ENCODE measurements at places on chromosomes 6 and 20.

- no peak for DNase-seq
Measured at GRCh38 chr20:57896017-57896416, 186.2 kb upstream of the PMEPA1 start.

DNA sequence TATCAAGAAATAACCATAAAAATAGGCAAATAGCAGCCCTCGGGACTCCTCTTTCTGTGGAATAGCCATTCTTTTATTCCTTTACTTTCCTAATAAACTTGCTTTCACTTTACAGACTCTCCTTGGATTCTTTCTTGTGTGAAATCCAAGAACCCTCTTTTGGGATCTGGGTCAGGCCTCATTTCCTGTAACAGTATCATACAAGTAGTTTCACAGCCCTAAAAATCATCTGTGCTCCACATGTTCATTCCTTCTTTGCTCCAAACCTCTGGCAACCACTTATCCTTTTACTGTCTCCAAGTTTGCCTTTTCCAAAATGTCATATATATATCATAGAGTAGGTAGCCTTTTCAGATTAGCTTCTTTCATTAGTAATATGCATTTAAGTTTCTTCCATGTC lies 13.5 kb upstream of the NT5E start:
- no peak for DNase-seq

DNA sequence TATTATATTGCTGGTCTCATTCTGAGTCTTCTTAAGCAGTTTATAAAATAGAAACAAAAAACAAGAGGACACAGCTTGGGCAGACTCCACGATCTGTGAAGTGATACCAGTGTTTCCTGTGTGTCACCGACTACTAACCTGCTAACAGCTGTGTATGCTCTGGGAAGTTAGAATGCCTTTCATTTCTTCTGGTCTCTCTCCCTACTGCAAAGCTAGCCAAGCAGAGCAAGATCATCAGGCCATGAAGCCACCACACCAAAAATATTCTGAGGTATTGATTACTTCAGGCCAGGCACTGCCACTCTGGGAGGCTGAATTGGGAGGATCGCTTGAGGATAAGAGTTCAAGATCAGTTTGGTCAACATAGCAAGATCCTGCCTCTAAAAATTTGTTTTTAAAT lies 46.9 kb upstream of the SMIM29 start:
- no peak for DNase-seq

DNA sequence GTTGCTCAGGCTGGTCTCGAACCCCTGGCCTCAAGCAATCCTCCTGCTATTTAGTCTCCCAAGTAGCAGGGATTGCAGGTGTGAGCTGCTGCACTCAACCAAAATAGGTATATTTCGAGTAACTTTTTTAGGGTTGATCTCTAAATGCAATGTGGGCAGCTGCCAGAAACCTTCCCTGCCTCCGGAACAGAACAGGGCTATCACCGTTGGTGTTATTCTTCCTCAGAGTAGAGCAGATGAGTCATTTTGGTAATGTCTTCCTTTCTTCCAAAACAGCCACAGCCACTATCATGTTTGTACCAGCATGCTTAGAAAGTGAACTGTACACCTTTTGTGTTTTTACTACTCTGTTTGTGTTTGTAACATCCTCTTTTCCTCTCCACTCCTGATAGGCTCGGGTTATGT lies 44.1 kb downstream of the SNX9 start:
- no peak for DNase-seq

GRCh38 chr20:24437196-24438082 lies 32.0 kb upstream of the SYNDIG1 start:
- no peak for DNase-seq

DNA sequence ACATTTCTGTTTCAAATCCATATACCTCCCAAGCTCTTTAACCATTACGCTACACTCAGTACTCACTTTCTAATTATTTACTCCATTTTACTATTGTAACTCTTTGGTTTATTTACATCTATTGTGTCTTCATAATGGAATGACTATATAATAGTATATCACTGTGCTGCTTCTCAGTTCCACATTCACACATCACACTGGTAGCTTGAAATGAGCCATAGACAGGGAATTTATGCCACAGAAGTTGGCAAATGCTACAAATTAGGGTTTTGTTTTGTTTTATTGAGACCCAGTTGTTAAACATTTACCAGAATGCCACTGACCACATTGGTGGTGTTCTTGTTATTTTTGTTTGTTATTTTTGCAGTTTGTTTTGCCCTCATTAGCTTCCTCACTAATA lies 213.9 kb downstream of the KCNQ5 start:
- DNase-seq: no peak

- no peak for DNase-seq
Measured at GRCh38 chr6:80268865-80269730, 162.6 kb downstream of the BCKDHB start.

DNA sequence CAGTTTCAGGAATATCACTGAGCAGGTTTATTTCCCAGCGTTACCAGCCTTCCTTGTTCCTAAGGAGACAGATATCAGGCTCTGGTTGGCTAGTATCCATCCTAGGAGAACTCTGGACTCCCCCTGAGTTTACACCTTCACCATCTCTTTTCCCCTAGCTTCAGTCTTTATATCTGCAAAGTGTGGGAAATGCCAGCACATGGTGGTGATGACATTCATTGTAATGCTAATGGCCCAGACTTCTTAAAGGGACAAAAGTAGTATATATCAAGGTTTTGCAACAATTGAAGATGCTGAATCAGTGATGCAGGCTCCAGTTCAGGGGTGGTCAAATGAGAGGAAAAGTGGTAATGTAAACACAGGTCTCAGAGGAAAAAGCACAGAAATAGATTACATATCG lies 224.3 kb upstream of the SYNDIG1 start:
- no peak for DNase-seq

DNA sequence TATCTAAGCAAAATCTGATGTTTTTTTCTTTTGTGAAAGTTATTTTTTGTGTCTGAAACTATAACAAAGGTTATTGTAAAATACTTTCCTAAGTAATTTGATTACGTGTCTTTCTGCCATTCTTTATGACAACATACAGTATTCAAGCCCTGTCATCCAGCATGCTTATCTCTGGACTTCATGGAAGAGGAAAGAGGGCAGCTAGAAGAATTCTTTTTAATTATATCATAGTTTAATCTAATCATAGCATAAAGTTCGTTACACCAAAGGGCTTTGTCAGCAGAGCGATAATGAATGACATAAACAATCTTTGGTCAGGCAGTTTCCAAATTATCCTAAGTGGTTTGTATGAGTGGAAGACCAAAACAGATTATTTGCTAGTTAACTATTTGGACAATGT lies 3.5 kb downstream of the ENPP3 start:
- no peak for DNase-seq

GRCh38 chr6:67680297-67680932 lies 954.7 kb upstream of the ADGRB3 start:
- no peak for DNase-seq

DNA sequence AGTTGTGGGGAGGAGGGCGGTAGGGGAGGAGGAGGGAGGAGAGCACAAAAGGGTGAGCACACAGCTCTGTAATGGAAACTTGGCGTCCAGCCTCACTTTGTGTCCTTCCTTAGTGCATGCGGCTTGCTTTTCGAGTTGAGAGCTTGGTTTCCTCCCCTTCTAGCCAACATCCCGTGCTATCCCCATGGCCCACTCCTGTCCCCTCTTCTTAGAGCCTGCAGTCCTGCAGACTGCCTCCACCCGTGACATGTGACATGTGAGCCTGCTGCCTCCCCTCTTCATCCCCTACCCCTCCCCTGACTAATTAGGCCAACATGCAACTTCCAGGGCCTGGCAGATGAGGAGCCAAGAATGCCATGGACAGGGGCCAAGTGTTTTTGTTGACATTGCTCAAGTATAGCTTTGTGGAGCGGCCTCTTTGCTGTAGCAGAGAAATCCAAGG lies 63.2 kb downstream of the SLC24A3 start:
- no peak for DNase-seq

DNA sequence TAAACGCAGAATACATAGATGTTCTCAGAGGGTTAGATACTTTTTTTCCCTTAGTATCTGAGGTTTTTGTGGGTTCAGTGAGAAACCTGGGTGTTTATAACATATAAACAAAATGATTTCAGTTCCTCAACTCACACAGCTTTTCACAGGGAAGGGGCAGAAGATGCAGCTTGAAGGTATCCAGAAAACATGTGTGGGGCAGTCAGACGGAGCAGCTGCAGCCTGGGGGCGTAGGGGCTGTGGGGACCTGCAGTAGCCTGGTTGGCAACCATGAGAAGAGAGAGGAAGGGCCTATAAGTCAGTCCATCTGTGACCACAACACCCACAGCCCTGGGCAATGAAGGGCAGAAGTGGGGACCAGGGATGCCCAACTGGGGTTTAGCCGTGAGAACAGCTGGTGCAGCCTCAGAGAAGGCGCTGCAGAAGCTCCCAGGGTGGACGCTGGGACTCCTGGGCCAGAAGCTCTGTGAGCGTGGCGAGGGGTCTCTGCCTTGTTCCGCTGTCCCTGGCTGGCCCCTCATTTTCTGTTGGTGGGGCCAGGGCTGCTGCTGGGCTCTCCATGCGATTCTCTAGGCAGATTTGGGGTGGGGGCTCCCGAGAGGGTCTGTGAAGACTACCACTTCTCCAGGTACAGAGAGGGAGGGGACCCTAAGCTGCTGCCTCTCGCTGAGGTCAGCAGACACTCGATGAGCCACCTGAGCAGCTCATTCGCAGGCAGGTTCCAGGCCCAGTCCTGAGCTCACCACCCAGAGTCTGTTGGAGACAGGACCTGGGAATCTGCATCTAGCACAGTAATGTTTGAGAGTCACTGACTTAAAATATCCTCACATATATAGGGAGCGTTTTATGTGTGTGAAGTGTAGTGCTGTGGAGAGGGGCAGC lies 181.2 kb downstream of the ZDHHC14 start:
- DNase-seq: no peak

GRCh38 chr6:33375143-33375671 lies 16.4 kb upstream of the KIFC1 start:
- DNase-seq: no peak

GRCh38 chr20:35342154-35342769 lies 50.0 kb upstream of the FAM83C start:
- no peak for DNase-seq

DNA sequence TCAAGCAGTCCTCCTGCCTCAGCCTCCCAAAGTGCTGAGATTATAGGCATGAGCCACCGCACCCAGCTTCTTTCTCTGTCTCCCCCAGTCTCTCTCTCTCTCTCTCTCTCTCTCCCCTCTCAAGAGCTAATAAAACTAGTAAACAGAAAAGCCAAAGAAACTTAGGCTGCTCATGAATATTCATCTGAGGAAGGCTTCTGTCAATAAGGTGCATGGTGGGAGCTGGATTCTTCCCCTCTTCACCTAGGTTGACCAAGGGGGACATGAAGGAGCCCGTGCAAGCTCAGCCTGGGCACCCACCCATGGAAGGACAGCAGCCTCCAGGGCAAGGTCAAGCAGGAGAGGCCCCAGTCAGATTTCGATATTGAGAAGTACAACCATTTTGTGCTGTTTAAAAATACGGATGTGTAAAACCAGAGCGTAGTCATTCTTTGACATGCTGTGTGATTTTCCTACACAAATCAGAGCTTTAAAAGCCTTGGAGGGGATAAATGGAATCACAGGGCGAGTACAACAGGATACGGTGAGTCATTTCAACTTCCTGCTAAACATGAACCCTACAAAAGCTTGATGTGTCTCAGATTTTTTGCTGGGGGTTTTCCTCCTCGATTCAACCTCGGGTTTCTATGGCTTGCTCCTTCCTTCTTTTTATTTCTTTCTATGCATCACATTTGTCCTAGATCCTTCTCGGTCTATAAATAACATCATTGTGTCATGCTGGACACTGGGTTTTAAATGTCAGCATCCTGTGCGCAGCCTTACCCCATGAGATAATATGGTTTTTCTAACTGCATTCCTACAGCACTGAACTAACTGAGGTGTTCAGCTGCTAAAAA lies 368.9 kb upstream of the JARID2 start:
- DNase-seq: no peak

DNA sequence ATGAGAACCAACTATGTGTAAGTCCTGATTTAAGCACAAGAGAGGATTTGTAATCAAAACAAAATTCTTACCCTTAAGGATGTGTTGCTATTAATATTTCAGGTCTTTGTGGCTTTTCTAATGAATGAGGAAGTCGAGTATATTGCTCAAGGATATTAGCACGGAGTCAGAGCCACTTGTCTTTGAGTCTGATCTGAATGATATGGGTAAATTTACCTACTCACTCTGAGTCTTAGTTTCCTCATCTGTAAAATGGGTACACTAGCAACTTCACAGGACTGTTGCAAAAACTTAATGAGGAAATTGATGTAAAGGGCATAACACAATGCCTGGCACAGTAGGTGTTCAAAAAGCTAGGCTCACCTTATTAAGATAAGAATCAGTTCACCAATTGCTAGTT lies 30.0 kb upstream of the QKI start:
- no peak for DNase-seq

DNA sequence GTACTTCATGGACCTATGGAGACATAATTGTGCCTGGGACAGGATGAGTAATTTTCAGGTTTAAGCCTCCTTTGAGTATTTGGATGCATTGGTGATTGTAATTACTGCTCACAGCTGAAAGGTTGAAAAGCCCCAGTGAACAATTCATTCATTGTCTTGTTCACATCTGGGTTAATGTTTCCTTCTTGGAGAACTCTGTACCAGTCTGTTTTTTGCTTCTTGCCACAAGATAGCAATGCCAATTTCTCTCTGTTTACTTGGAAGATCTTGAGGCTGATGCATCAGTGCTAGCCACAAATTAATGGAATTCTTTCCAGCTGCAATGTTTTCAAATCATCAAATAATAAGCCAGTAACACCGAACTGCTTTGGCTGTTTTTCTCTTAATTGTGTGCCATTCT lies 207.8 kb downstream of the BMP2 start:
- DNase-seq: no peak

GRCh38 chr6:105210932-105211531 lies 31.2 kb upstream of the POPDC3 start:
- no peak for DNase-seq

All from SIG-M5 (cell line).